Cardiac fibroblast (primary cell): ENCODE measurements at places on chromosomes 16 and 17.
A peak's percentile ranks its signal among the peaks of the same experiment; 100 is the strongest.

GRCh38 chr16:87687126-87687910 is 78.5 kb downstream of the KLHDC4 start:
- peak; percentile 8 for DNase-seq

DNA sequence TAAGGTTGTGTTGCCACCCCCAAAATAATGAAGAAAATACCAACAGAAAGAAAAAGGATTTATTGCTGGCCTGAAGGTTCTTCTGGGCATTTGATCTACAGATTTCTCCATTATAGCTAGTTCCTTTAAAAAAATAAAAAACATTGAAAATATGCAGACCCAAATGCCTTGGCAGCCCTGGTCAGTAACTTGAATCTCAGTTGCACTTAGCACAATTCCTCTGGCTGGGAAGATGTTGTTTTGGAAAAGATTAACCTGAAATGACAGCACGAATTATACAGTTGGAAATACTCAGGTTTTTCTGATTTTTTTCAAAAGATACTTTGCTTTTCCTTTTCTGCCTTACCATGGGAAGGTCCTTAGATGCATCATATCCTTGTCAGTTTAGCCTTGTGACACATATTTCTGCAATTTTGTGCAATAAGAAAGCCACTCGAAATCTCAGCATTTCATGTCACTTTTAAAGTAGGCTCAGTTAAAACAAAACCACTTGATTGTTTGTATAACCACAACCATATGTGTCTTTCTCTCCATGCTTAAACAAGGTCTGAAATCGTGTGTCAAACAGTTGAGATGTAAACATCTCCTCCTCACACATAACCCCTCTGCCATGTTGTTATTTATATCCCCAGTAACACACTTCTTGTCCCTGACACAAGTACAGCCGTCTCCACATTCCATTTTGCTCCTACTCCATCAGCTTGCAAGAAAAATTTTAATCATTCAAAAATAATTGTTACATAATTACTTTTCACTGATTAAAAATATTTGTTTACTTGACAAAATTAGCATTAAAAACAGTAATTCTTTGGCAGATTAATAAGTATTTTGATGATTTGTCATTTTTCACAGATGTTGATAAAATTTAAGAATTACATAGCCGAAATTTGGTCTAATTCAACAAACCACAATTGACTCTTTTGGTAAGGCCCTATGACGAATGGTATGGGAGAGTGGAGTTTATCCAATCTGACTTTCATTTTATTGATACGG is 61.1 kb downstream of the SIAH1 start:
- no peak for DNase-seq

DNA sequence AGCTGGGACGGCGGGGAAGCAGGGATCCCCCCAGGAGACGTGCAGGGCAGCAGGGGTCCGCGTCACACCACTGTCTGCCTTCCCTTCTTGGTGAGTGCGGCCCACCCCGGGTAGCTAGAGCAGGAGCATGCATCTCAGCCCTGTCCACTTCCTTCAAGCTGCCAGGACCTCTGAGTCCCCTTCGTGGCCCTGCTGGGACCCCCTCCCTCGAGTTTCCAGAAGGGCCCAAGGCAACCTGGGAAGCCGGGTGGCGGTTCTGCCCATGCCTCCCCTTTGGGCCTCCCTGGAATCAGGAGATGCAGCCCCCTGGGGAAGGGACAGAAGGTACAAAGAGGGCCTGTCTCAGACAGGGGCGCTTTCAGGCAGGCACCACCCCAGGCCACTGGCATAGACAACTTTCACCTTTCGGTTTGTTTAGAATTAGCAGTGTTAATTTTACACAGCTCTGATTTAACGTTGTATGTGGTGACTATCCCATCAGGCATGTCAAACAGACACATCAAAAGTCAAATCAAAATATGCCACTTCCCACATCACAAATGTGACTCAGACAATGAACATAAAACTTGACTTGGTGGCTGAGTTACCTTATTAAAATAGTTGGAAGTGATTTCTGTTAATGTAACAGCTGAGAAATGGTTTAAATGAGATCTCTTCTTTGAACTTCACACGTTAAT is 94.5 kb upstream of the METRNL start:
- DNase-seq: no peak

- no peak for DNase-seq
These were observed 59.0 kb downstream of the VMP1 start for GRCh38 chr17:59766491-59766890.

- no peak for DNase-seq
These were observed 9.2 kb upstream of the NLRC5 start for GRCh38 chr16:56980201-56980535.

GRCh38 chr17:77167472-77168306 is 26.9 kb downstream of the SEC14L1 start:
- DNase-seq: no peak

DNA sequence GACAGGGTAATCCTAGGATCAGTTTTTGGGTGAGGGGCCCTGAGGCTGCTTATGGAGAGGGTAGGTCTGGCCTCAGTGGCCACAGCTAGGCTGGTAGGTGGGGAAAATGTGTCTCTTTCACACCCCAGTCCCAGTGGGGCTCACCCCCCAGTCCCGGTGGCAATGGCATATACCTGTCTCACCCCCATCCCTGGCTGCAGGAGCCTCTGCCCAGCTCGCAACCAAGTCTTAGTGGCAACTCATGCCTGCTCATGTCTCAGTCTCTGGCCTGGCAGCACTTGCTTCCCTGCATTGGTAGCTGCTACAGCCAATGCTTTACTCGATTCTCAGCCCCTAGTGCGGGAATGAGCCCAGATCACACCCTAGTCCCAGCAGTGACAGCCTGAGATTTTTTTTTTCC is 221.5 kb downstream of the BCAS3 start:
- DNase-seq: no peak

- DNase-seq: no peak
These were observed 14.0 kb downstream of the SUPT6H start for GRCh38 chr17:28675980-28676379.

DNA sequence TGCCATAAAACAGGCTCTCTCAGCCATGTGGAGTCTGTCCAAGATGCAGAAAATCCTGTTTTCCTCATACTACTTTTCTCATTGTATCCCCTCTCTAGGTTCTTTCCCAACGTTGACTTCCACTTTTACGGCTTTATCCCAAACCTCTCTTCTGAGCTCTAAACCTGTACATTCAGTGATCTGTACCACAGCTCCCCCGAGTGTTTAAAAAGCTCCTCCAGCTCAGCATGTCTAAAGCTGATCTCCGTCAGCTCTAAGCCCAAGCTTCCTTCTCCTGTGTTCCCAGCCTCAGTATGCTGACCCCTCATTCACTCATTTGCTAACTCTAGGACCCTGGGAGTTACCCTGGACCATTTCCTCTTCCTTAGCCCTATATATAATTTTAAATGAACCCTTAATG is 144.6 kb downstream of the DNAH9 start:
- DNase-seq: no peak

DNA sequence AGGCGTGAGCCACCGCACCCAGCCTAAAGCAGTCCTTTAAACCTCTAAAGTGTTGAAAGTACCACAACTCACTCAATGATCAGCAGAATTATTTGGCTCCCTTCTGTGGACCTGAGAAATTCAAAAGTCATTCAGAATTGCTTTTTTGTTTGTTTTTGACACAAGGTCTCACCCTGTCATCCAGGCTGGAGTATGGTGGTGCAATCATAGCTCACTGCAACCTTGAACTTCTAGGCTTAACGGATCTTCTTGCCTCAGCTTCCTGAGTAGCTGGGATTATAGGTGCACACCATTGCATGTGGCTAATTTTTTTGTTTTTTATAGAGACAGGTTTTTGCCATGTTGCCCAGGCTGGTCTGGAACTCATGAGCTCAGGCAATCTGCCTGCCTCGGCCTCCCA is 44.3 kb downstream of the TRAF4 start:
- DNase-seq: no peak

DNA sequence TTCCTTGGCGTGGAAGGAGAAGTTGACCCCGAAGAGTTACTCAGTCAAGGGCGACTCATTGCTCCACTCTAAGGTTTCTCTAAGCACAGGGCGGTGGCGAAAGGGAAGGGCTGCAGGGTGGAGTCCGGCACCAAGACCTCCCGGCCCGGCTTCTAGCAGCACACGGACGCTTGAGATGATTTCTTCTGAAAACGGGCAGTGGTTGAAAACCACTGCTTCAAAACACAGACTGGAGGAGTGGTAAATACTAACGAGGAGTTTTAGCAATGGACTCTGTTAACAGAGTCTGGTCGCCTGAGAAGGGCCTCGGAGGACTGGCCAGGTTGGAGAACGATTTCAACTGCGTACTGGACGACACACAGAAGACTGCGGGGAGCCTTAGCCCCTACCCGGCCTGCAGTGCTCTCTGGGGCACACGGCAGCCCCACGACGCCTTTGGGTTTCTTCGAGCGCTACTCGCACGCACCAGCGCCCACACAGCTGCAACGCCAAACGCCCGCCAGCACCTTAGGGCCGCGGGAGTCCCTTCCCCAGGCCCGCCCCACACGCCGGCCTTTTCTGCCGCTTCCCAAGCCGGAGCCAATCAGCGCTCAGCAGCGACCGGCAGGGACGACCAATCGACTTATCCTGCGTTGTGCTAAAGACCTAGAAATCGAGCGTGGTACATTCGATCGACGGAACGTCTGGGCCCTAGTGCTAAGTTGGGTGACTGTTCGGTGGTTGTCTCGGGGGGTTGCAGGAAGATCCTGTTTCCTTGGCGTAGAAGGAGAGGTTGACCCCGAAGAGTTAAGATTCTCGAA is 14.4 kb upstream of the CA4 start:
- peak; percentile 93 for DNase-seq

DNA sequence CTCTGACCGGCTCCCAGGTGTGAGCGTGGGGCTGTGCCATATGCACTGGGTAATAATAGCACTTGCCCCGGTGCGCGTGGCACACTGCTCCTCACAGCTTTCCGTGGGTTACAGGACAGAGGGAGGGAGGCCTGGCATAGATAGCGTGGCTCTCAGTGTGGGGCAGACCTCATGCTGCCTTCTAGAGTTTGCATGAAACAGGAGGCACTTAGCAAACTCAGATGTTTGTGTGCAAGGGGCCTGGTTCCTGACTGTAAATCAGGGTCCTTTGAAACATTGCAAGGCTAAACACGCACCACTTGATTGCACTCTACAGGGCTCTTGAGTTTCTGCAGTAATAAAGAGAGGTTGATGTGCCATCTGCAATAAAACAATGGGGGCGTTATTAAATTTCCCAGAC is 101.7 kb downstream of the RPTOR start:
- no peak for DNase-seq

DNA sequence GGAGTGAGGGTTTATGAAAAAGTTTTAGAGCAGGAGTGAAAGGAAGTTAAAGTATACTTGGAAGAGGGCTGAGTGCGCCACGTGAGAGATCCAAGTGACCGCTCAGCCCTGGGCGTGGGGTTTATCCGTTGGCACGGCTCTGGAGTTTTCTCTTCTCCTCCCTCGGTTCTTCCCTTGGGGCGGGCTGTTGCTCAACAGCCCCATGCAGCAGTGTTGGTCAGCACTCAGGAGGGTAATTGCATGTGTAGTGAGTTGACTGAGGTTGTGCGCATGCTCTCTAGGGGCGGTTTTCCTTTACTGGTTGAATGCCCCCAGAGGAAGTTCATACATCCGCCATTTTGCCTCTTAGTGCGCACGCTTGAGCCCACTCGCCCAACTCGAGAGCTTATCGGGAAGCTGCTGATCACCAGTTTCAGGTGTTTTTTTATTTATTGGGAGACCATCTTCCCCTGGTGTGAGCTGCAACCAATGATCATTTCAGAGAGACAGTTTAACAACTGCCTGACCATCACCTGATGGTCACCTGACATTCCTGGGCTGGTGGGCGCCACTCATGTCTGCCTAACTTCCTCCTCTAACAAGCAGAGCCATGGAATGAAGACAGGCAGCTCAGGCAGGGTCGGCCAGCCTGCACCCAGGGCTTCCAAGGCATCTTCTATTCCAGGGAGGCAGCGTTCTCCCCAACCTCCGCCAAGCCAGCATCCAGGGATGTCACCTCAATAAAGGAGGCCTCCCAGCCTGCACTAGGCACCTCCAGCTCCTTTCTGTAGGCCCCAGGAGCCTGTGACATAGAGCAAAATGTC is 41.3 kb upstream of the DNAH17 start:
- DNase-seq: peak; percentile 51

DNA sequence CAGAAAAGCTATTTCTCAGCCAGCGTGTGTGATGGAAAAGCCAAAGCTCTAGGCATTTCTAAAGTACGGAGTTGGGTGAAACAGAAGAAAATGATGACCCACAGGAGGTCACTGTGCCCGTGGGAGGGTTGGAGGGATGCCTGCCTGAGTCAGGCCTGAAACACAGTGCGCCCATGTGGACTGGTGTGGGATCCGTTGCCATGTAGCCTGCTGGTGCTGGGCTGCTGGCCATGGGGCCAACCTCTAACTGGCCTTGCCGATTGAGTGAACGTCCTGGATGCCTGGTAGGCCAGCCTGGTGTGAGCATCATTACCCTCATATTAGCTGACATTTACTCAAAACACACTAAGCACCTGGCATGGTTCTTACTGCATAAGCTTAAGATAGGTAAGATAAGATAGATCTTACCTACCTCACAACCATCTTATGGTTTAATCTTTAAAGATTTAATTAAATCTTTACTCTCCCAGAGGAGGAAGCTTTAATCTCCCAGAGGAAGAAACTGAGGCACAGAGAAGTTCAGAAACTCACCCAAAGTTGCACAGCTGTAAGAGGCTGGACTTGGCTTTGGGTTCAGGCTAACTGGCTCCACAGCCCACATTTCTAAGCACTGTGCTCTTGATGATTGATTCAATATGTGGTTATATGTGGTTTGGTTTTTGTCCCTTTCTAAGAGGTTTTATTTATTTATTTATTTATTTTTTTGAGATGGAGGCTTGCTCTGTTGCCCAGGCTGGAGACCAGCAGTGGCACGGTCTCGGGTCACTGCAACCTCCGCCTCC is 15.7 kb downstream of the MGAT5B start:
- no peak for DNase-seq

DNA sequence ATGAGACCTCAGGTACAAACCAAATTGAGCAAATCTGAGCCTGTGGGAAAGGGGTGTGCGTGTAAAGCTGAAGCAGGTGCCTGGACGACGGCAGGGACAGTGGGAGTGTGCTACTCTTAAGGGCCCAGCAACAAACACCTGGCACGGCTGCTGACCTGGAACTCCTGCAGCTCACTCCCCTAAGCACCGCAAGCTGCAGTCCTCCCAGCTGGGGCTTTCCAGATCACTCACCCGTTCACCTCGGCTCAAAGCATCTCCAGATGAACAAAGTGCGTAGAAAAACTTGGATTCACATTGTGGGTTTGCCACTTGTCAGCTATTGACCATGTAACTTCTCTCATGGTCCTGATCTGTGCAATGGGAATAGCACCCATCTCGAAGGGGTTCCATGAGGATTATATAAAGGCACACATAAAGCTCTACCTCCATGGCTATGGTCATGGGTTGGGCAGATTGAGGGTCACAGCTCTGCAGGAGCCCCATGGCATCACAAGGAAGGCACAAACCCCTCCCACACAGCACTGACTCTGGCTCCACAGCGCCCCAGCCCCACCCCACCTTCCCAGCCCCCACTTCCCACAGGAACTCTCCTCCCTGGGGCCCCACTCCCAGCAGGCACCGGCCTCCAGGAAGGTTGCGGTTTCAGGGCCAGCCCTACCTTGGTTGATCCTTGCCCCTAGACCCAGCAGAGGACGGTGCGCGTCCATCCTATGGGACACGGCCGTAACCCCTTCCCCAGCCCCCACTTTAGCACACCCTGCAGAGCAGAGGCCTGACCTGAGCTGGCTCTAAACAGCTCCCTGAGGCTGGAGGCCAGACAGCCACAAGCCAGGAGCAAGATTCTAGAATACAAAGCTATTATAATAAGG is 21.9 kb downstream of the ST3GAL2 start:
- DNase-seq: no peak
